ENCODE measurements at places on chromosomes 16 and 17.

GRCh38 chr17:65173284-65173793 is 36.2 kb downstream of the RGS9 start:
- no peak for DNase-seq

- no peak for DNase-seq
Measured at GRCh38 chr17:42005166-42005565, 12.1 kb downstream of the DNAJC7 start.

DNA sequence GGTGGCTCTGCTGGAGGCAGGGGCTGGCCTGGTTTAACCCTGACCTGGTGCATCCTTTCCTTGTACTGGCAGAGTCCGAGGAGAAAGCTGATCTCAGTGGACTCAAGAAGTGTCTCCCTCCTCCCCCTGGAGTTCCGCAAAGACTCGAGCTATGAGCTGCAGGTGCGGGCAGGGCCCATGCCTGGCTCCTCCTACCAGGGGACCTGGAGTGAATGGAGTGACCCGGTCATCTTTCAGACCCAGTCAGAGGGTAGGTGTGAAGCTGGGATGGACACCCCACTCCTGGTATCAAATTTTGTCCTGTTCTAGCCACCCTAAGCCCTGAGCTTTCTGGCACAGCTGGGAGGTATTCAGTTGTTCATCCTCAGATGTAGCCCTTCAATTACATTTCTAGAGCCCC is 42.5 kb downstream of the IL21R start:
- no peak for DNase-seq

- DNase-seq = no peak
Measured at GRCh38 chr16:10935226-10935915, 6.9 kb downstream of the DEXI start.

DNA sequence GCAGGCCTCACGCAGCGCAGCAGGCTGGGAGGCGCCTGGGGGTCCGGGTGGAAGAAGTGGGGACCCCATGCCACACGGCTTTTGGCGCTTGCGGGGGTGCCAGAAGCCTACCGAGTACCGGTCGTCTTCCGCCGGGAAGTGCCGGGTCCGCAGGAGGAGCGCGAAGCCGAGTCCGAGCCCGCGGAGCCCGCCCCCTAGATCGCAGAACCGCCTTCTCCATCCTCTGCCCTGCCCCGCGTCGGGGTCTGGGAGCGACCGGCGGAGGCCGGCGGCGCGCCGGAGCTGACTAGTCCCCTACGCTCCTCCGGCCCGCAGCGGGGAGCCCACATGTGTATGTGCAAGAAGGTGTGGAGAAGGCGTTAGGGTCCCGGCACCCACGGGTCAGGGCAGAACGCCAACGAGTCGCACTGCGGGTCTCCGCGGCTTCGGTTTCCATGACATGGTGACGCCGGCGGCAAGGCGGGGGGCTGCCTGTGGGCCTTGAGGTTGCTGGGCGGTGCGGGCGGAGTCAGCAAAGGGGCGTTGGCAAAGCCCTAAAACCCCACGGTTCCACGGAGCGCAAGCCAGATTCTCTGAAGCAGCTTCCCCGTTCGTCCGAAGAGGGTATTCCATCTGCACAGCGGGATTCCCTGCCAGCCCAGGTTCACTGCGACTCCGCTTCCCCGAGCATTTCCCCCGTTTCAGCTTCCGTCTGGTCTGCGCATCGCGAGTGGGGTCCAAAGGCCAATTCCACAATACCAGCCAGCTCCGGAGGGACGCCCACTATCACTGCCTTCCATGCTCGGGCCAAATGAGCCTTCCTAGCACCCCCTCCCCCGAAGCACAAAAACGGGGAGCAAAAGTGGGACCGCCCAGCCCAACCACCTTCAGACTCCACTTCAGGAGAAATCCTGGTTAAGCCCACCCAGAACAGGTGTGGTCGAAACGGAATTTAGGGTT is 2.3 kb upstream of the LHX1 start:
- no peak for DNase-seq

DNA sequence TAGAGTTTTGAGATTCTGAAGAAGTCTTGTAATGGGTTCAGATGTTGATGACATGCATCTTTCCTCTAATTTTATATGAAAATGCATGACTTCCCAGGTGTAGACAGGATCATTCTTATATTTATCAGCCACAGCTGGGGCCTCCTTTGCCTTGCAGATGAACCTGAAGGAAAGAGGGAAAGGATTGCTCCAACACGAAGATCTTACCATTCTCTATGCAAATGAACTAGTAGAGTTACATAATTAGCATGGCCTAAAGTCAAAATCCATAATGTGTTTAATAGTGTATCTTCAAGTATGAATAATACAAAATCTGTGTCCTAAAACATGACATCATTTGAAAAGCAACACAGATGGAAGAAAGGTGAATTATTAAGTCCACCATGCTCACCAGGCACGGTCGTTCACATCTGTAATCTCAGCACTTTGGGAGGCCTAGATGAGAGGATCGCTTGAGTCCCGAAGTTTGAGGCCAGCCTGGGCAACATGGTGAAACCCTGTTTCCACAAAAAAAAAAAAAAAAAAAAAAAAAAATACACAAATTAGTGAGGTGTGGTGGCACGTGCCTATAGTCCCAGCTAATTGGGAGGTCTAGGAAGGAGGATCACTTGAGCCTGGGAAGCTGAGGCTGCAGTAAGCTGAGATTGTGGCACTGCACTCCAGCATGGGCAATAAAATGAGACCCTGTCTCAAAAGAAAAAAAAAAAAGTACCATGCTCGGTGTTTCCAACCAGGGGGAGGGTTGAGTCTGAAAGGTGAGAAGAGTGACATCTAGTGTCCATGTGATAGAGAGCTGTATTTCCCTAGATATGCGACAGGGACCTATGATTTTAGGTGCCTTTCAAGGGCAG is 6.3 kb downstream of the VWA3A start:
- no peak for DNase-seq

GRCh38 chr17:76734080-76734840 is 2.9 kb downstream of the SRSF2 start:
- no peak for DNase-seq

DNA sequence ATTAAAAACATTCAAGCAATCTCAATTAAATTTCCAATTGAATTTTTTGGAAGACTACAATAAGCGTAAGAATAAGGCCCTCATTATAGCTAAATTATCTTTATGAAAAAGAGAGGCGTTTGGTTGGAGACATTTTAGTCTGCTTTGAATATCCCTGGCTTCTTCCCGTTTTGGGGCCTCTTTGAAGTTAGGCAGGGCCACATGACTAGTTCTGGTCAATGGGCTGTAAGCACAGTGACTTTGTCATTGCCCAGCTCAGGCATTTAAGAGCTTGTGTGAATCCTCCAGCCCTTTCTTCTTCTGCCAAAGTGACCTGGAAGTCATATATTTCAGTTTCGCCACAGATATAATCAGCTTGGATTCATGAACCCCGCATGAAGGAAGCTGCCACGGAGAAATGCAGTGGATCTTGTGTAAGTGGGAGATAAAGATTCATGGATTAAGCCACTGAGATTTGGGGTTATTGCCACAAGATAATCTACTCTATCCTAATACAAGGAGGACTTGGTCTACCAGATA is 21.7 kb upstream of the UBTF start:
- no peak for DNase-seq

DNA sequence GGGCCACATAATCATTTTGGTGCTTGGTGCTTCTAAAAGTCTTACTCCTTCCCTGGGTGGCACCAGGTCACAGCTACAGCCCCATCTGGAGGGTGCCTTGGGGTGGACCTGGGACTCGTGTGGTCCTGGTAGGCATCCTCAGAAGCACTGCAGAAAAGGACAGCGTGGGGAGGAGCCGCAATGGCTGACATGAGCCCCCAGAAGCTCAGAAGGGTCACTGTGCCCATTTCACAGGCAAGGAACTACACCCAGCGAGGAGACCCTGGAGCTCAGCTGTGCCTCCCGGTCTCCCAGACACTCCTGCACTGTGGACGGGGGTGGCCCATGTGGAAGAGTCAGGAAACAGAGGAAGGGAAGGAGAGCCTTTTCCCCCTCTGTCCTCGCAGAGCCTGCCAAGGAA is 26.4 kb downstream of the C17orf100 start:
- DNase-seq = no peak

GRCh38 chr16:2896480-2897010 is 13.5 kb downstream of the FLYWCH2 start:
- no peak for DNase-seq

- no peak for DNase-seq
Measured at GRCh38 chr17:77501751-77502625, 361.2 kb downstream of the SEC14L1 start.

- no peak for DNase-seq
Measured at GRCh38 chr17:38417210-38417951, 10.9 kb upstream of the ARHGAP23 start.

GRCh38 chr17:37176723-37177122 is 199.1 kb upstream of the C17orf78 start:
- DNase-seq = no peak

- DNase-seq = no peak
Measured at GRCh38 chr16:67268136-67268579, 11.2 kb upstream of the PLEKHG4 start.

DNA sequence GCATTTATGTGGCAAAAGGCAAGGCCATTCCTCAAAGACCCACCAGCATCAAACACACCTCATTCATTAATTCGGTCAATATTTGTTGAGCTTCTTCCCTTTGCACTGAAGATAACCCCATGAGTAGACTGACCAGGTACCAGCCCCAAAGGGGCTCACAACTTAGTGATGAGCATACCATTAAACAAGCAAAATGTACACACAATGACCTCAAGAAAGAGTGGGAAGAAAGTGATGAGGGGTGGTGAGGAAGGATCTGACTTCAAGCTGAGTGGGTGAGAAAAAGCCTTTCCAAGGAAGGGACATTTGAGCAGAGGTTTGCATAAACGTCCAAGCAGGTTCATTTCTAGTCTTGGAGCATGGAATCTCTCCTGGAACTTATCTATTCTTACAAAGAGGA is 562.5 kb downstream of the TOX3 start:
- DNase-seq = no peak

DNA sequence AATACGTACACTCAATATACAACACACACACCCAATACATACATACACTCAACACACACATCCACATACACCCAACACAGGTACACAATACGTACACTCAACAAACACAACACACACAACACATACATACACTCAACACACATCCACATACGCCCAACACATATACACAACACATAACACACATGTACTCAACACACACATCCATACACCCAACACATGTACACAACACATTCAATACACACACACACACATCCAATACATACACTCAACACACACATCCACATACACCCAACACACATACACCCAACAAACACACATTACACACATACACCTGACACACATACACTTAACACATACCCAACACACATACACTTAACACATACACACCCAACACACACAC is 95.9 kb downstream of the CCDC182 start:
- DNase-seq = no peak

DNA sequence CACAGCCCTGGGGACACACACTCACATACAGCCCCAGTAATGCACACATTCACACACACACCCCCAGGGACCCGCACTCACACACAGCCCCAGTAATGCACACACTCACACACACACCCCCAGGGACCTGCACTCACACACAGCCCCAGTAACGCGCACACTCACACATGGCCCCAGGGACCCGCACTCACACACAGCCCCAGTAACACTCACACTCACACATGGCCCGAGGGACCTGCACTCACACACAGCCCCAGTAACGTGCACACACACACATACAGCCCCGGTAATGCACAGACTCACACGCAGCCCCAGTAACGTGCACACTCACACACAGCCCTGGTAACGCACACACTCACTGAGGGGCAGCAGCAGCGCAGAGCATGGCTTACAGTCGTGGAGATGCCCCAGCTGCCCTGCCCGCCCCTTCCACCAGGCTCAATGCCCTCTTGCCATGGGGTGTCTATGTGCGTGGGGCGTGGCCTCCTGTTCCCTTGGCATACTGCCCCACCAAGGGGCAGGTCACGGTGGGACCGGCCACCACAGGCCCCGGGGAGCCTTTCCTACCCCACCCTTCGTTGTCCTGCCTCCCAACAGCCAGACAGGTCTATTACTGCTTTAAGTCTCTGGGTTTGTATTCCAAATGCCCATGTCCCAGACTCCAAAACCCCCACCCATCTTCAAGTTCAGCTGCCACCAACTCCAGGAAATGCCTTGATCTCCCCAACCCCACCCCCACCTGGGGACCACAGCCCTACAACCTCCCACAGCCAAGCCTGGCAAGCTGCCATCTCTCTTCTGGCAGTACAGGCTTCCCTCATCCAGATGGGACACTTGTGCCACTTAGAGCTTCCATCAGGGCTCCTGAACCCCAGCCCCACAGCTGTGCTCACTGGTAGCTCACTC is 2.7 kb downstream of the CCDC102A start:
- DNase-seq = no peak

DNA sequence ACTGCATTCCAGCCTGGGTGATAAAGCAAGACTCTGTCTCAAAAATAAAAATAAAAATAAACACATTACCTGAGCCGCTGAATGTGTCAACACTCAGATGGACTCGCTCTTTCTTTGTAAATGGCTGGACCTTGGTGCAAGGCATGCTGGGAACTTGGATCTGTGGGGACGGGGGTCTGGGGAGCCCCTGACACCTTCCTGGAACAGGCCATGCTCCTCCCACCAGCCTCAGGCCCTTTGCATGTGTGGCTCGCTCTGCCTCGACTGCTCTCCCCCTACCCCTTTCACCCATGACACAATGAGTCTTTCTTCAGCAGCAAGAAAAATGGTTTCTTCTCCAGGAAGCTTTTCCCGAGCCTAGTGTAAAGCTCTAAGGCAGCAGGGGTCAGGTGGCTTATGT is 94.0 kb upstream of the CDH5 start:
- no peak for DNase-seq

DNA sequence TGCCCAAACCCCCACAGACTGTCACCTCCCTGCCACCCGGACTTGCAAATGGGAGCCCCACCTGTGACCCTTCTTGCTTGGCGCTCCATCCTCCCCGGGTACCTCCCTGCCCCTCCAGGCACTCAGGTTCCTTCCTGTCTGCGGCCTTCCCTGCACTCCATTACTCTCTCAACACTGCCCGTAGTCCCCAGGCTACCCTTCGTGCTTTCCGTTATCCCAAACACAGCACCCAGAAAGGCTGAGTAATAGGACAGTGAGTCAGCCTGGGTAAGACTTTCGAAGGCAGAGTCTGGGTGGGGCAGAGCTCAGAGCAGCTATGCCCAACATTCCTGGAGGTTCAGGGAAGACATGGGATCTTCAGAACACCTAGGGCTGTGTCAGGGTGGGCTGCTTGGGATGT is 16.6 kb upstream of the C16orf74 start:
- DNase-seq = no peak

- peak; percentile 38 for DNase-seq
Measured at GRCh38 chr17:28570716-28571360, 486 bp downstream of the PIGS start.

Measured in GM12891 (cell line).